ENCODE measurements at places on chromosomes 3 and 15.
A peak's percentile ranks its signal among the peaks of the same experiment; 100 is the strongest.

DNA sequence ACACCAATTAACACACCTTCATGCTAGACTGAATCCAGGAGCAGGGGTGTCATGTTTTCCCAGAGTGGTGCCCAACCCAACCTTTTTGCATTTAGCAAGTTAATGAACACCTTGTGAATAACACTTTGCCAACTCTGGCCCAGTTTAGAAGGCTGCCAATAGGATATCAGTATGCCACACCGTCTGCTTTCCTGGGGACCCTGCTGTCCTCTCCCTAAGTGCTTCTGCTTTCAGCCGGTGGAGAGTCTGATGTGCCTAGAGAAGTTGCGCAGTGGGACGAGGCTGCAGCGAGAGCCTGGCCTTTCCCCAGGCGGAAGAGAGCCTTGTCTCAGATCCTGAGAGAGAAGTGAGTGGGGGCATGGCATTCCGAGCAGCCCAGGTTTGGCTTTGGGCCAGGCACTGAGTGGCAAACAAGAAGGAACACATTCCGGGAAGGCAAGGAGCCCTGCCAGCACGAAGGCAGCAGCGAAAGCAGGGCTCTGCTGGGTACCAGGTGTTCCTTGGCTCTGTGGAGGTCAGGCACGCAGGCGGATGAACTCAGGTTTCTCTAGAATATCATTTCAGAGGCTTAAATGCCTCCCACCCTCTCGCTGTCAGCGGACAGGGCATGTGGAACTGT, 36.9 kb downstream of the SENP8 start:
- peak; percentile 92 for DNase-seq

DNA sequence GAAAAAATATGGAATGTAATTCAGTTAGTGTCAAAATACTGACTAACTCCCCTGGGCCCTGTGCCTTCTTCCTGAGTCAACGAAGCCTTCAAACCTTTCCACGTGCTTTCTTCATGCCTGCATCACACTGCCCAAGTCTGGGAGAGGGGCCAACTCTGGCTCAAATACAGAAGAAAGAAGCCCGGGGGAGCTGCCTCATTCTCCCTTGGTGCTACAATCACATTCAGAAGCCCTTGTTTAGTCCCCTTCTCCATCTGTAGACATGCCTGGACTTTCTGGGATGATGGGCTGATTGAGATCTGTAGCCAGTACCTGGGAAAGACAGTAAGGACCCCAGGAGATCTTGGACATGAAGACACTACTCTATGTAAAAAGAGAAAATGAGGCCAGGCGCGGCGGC, 77.8 kb upstream of the GSK3B start:
- DNase-seq = no peak

DNA sequence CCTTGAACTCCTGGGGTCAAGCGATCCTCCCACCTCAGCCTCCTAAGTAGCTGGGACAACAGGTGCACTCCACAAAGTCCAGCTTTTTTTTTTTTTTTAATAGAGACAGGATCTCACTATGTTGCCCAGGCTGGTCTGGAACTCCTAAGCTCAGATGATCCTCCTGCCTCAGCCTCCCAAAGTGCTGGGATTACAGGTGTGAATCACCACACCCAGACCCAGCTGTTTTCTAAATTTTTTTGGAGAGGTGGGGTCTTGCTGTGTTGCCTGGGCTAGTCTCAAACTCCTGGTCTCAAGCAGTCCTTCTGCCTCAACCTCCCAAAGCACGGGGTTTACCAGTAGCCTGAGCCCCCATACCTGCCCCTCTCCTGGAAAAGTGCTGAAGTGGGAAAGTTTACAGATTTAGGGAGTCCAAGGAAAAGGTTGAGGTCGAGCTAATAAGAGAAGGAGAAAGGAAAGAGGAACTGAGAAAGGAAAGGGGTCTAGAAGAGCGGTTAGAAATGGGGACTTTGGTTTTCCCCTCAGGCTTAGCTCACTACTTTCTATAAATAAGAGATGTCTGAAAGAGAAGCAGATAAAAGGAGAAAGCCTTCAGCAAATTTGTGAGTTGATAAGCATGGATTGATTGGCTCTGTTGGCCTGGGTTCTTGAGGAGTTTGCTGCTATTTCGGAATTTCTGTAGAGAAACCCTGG, 23.6 kb downstream of the UBE2E1 start:
- no peak for DNase-seq

GRCh38 chr15:60720086-60720485, 241.1 kb upstream of the ICE2 start:
- DNase-seq = no peak

DNA sequence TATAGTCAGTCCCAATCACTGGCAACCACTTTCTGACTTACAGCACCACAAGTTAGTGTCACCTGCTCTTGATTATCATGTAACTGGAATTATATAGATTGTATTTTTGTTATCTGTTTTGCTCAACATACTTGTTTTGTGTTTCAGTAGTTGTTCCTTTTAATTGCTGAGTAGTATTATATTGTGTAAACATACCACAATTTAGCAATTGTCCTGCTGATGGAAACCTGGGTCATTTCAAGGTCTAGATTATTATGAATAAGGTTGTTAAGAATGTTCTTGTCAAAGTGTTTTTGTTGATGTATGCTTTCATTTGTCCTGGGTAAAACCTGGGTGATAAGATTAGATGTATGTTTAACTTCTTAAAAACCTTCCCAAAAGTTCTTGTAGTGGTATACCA, 82.1 kb upstream of the MELTF start:
- DNase-seq = no peak

GRCh38 chr3:184236033-184236410, 6.6 kb downstream of the VWA5B2 start:
- DNase-seq = no peak

- DNase-seq = no peak
Measured at GRCh38 chr3:39804951-39805350, 4.5 kb upstream of the MYRIP start.

DNA sequence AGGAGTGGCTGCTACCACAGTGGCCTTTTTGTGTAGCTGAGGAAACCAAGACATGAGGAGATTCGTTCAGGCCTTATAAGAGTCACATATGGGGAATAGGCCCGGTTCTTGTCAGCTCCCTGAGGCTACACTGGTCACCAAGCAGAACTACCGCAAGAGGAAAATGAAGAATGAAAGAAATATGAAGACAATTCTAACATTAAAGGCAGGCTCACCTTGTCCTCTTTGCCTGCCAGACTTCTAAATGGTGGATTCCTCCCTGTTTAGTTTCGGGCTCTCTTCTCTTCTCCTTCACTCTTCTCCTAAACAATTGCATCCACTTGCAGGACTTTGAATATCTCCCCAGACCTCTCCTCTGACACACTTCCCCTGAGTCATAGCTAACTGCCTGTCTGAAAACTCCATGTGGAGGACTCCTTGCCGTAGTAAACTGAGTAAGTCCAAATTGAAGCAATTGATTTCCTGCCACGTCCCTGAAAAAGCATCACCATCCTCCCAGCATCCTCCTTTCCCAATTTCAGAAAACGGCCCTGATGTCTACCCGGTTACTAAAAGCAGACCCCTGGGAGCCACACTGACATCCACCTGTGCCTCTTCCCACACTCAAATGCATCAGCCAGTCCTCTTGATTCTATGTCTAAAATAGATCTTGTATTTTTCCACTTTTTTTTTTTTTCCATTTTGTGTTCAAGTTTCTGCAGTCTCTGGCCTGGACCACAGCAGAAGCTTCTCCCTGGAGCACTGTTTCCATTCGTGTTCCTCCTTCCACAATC, 30.3 kb upstream of the VEPH1 start:
- DNase-seq = no peak

GRCh38 chr15:38252481-38253350, at the start of gene SPRED1:
TSS of gene SPRED1 (plus strand) at chr15:38252836. CDS start at chr15:38253186, 350 bp downstream.
- peak; percentile 10 for DNase-seq

DNA sequence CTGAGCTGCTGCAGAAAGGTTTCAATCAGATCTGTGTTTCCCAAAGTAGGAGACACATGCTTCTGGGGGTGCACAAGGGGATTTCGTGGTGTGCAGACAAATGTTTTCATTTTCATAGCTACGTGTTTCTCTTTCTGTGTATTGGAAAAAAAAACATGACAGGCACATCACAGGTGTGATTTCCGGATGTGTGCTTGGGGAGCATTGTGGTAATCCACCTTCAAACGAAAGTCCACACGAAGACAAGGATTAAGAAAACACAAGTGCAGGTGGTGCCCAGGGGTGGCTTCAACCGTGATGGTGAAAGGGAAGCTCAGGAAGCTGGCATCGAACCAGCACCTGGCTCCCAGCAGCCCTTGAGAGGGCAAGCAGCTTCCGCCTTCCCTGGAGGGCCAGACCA, 164.6 kb upstream of the LINGO1 start:
- DNase-seq = no peak

- DNase-seq = no peak
Measured at GRCh38 chr15:67836955-67837354, 2.9 kb downstream of the RNU6-1 start.

DNA sequence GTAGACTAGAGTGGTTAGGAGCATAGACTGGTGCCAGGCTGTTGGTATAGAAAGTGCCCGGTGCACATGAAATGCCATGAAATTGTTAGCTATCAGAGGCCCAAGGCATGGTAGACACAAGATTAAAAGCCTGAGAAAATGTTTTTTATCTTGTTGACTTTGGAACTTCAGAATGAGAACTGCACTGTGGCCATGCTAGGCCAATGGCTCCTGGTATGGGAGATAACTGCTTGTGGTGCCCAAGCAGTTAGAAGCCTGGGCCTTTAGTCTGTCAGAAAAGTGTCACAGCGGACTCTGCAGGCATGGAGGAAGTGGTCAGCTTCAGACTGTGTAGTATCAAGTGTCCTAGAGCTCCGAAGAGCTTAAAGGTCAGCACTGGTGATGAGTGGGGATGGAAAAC, 11.9 kb downstream of the FYCO1 start:
- DNase-seq = no peak

- DNase-seq = no peak
Measured at GRCh38 chr15:81895723-81896122, 150.1 kb downstream of the MEX3B start.

- DNase-seq = no peak
Measured at GRCh38 chr3:50356553-50356952, 2.8 kb downstream of the TMEM115 start.

- DNase-seq = peak; percentile 48
Measured at GRCh38 chr3:158794936-158795518, 6.8 kb upstream of the MFSD1 start.

DNA sequence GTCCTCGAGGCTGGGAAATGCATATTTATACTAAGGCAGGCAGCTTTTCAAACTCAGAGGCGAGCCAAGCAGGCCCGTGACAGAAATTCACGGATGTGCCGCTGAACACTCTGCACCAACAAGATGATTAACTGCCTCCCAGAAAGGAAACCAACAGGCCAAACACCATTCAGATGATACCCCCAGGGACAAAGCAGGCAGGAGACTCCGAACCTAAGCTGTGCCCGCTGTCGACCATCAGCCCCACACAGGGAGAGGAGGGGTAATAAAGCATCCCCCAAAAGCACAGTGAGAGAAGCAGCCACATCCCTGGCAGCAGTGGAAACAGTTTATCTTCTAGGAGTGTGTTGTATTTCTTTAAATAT, 31.8 kb downstream of the ADAMTS17 start:
- DNase-seq = no peak

- DNase-seq = no peak
Measured at GRCh38 chr3:59559721-59560435, 510.1 kb upstream of the CFAP20DC start.

DNA sequence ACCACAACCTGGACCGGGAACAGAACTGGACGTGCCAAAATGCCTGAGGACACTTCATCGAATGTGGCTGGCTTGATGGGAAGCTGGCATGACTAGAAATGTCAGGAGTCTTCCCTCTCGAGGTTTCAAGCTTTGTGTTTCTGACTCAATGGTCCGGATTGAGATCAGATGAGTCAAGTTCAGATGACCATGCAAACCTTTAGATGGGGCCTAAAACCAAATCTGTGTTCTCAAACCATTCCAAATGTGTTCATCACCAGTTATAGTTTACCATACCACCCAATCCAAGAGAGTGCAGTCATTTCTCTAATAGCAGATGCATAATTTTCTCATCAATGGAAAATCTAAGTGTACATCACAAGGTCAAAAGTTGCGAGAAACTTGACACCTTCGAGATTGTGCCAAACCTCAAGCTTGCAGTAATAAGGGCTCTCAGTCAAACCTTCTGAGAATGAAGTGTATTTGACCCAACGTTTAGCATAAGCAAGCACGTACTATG, 369.1 kb downstream of the RORA start:
- DNase-seq = no peak

GRCh38 chr3:62823461-62824050, 51.7 kb downstream of the CADPS start:
- no peak for DNase-seq

GRCh38 chr3:71067977-71068654, 515.4 kb downstream of the FOXP1 start:
- no peak for DNase-seq

GRCh38 chr3:174440253-174440701, 418.9 kb upstream of the NAALADL2 start:
- peak; percentile 65 for DNase-seq

DNA sequence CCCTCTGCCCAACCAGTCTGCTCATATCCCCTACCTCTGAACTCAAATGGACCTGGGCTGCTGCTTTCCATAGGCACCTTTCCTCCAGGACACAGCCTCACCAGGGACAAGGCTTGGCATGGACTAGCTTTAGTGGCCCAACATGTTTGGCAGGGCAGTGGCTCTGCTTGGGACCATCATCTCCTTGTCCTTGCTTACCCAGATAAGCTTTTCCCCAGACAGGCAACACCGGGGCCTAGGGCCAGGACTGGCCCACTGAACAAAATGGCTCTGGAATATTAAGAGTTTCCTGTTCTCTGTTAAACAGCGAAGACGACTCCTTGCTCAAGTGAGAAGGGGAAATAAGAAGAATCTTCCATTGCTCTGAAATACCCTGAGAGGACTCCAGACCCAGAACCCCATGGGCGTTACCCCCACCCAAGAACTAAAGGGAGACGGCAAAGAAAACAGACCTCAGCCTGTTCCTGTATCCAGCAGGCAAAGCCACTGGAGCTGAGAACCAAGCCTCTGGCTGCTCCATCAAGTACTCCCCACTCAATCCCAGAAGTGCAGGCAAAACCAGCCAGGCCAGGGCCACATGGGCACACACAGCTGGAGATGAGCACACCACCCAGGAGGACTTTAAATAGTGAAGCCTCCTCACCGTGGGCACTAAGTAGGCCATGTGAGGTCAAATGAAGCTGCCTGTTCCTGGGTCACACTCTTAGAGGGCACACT, 45.5 kb downstream of the CTNNB1 start:
- DNase-seq = no peak

DNA sequence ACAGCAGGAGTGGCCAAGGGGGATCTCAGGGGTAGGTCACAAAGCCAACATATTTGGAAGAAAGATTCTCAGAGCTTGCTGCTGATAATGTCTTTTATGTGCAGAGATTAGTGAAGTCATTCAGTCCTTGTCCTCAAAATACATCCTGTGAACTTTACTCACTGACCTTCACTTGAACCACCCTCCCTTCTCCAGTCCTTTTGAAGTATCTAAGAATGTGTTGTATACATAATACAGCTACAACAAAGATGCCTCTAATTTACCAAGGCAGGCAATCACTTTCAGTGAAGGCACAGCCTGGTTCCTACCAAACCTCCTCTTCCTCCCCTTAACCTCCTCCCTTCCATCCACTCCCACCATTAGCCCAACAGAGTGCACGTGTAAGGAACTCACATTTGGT, 38.3 kb downstream of the ETV5 start:
- no peak for DNase-seq
